ENCODE measurements at places on chromosomes 6 and 20. TPM values are rescaled to one million over a fixed set of nuclear protein-coding genes. Genes with fewer than 3 reads are reported as not detected.

CPNE5 gene
- 1.9 TPM for polyA plus RNA-seq

DNA sequence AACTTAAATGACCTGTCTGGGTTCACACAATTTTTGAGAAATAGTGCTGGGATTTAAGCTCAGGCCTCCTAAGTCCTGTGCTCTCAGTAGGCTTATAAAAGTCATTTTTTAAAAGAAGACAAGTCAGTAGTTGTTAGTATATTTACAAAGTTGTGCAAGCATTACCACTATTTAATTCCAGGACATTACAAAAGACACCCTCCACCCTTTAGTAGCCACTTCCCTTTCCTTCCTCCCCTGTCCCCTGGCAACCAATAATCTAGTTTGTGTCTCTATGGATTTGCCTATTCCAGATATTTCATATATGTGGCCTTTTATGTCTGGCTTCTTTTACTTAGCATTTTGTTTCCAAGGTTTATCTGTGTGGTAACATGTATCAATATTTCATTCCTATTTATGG is 37.6 kb downstream of the HMGN3 start:
- no peaks in the 10 kb centered on the region for H3K27me3 ChIP-seq
- H3K27ac ChIP-seq: no peak overlapping the region
- H3K4me1 ChIP-seq: no peaks in the 10 kb centered on the region
- no peaks in the 10 kb centered on the region for H3K36me3 ChIP-seq
- no peak for DNase-seq
- H3K4me3 ChIP-seq: no peak overlapping the region

DNA sequence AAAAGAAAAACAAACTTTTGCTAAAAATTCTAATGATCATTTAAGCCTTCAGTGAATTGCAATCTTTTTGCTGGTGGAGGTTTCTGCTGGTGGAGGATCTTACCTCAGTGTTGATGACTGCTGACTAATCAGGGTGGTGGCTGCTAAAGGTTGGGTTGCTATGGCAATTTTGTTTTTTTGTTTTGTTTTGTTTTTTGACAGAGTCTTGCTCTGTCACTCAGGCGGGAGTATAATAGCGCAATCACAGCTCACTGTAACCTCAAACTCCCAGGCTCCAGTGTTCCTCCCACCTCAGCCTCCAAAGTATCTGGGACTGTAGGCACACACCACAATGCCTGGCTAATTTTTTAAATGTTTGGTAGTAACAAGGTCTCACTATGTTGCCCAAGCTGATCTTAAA is 94.7 kb downstream of the ANKRD6 start:
- DNase-seq: peak; percentile 27
- H3K27ac ChIP-seq: no peak overlapping the region
- no peaks in the 10 kb centered on the region for H3K4me1 ChIP-seq
- H3K36me3 ChIP-seq: no peaks in the 10 kb centered on the region
- no peaks in the 10 kb centered on the region for H3K27me3 ChIP-seq

DNA sequence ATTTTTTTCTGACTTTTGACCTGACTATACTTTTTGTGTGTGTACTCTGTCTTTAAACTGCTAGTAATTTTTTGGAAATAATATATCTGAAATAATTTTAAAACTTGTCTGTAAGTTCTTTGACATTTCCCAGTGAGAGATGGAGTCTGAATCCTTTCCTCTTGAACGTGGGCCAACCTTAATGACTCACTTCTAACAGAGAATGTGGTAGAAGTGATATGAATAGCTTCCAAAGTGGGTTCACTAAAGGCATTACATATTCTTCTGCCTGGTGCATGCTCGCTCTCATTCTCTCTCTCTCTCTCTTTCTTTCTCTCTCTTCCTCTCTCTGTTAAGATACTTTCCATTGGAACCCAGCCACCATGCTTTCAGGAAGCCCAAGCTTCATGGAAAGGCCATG is 108.7 kb upstream of the FERMT1 start:
- H3K27ac ChIP-seq: no peak overlapping the region
- H3K36me3 ChIP-seq: no peaks in the 10 kb centered on the region
- H3K4me1 ChIP-seq: no peaks in the 10 kb centered on the region
- no peaks in the 10 kb centered on the region for H3K27me3 ChIP-seq
